ENCODE measurements at places on chromosomes 12 and 14.

GRCh38 chr14:81589381-81590065 is 55.9 kb upstream of the SEL1L start:
- no peak for DNase-seq

- no peak for DNase-seq
Observed at GRCh38 chr14:73720636-73721035, 6.5 kb upstream of the PNMA1 start.

- DNase-seq: no peak
Observed at GRCh38 chr14:89801136-89801535, 153.4 kb downstream of the EFCAB11 start.

- no peak for DNase-seq
Observed at GRCh38 chr12:526089-526488, 66.3 kb downstream of the B4GALNT3 start.

DNA sequence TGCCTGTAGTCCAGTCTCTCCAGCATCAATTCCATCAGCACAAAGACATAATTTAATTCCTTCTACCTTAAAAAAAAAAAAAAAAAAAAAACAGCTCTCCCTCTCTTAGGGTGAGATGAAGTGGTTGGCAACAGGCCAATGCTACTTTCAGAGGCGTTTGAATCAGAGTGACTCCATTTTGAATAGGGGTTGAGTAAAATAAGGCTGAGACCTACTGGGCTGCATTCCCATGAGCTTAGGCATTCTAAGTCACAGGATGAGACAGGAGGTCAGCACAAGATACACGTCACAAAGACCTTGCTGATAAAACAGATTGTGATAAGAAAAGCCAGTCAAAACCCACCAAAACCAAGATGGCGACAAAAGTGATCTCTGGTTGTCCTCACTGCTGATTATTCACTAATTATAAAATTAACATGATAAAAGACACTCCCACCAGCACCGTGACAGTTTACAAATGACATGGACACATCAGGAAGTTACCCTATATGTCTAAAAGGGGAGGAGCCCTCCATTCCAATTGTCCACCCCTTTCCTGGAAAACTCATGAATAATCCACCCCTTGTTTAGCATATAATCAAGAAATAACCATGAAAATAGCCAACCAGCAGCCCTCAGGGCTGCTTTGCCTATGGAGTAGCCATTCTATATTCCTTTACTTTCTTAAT is 6.9 kb upstream of the TCL1B start:
- DNase-seq: no peak

All from SK-N-DZ (cell line).